ENCODE measurements at places on chromosomes 4 and X.

DNA sequence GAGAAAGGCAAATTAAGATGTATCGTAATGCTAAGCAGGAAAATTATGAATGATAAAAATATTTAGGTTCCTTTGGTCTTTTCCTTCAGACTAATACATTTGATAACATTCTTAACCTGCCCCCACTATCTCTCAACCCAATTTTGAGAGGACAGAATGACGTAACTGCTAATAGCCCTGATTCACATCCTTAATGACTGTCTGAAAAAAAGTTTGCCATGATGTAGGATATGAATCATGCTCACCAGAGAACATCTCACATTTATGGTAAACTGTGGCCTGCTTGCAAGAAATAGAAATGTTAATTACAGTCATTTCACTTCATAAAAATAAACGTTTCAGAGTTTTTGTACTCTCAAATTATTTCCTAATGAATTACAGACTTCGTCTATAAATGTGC lies 128.0 kb upstream of the VEGFC start:
- DNase-seq: no peak

- DNase-seq: no peak
Measured at GRCh38 chr4:170008371-170008770, 17.8 kb downstream of the MFAP3L start.

DNA sequence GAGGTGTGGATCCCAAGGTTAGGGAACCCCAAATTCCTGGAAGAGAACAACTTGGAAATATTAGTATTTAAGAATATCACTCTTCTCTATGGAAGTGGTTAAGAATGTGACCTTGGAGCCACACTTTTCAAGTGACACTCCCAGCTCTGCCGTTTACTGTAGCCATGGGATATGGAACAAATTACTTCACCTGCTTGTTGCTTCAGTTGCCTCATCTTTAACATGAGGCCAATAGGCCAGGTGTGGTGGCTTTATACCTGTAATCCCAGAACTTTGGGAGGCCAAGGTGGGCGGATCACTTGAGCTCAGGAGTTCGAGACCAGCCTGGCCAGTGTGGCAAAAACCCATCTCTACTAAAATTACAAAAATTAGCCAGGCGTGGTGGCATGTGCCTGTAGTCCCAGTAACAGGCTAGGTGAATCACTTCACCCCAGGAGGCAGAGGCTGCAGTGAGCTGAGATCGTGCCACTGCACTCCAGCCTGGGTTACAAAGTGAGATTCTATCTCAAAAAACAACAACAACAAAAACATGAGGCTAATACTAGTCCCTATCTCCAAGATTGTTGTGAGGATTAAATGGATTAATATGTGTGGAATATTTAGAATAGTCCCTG lies 13.0 kb downstream of the IL13RA1 start:
- DNase-seq: no peak

DNA sequence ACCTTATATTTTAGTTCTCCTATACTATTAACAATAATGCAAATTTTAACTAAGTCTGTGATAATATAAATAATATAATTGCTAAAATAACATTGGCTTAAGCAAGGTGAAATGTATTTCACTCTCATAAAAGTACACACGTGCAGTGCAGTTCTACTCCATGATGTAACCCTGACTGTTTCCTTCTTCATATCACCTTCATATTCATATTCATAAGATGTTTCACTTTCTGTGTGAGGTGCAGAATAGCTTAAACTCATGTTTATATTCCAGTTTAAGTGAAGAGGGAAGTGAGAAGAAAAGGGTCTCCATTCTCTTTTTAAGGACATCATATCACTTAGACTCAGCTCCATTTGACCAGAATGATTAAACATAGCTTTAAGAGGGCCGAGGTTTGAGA lies 1810.0 kb upstream of the PCDH10 start:
- no peak for DNase-seq

DNA sequence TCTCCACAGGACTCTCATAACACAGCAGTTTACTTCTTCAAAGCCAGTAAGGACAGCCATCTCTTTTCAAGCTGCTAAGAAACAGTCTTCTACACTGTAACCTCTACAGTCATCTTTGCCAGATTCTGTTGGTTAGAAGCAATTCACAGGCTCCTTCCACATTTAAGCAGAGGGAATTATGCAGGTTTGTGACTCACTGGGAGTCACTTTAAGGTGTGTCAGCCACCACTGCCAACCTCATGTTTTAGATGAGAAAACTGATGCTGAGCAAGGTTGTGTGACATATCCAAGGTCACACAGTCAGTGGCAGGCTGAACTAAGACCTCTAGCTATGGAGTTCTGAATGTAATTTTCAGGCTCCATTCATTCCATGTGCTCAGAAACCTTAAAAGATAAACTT lies 143.5 kb downstream of the QDPR start:
- DNase-seq: no peak

DNA sequence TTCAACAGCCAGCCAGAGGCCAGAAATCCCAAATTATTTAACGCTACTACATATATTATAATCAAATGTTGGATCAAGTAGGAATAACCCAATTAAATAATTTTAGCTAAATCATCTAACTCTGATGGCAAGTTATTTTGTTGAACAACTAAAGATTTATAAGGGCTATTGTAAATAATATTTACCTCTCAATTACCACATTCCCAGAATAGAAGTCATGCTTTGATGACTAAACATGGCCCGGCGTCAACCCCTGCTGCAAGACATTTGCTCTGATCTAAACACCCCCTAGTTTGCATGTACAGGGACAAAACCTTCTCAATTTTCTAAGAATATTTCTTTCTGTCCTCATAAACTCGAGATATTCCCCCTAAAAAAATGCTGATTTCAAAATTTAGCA lies 14.2 kb downstream of the VEGFC start:
- DNase-seq: no peak

DNA sequence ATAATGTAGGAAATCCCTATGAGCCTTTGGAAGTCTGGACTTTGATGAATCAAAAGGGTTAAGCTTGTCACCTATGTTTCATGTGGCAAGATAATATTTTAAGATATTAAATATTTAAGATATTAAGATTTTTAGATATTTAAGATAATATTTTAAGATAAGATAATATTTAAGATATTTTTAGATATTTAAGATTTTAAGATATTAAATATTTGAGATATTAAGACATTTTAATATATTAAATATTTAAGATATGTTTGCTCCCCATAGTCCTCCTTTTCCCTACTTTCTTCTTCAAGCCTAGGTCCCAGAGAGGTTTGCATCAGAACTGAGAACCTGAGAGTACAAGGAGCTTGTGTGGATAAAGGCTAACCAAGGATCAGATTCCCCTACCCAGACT lies 478.4 kb upstream of the IGFBP7 start:
- DNase-seq: no peak

DNA sequence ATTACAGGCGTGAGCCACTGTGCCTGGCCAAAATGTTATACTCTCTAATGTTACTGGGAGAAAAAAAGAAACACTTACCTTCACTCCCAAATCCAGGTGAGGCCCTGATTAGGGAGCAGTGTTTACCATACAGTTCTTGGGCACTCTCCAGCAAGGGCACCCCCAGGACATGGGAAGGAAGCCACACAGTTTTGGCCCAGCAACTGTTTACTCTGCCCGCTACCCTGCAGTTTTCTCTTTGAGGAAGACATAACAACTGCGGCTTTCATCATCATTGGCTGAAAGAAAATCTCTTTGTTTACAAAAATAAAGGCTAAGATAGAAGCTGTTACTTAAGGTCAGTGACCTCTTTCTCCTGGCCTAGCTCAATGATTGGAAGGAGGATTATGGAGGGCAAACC lies 145.5 kb upstream of the DUSP21 start:
- DNase-seq: no peak

DNA sequence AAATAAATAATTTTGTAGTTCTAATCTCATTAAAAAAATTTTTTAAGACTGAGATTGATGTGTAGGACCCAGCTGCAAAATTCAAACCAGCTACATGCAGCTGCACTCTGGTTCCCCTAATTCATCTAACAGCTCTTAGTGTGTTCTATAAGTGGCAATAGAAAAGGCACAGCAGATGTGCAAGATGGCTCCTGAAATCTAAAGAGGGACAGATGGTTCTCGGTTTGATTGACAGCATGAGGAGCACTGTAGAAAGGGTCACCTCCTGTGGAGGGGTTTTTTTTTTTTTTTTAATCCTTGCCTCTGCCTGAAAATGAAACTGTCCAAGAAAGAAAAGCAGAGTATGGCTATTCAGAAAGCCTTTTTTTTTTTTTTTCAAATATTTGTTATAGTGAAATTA lies 16.9 kb upstream of the OCIAD1 start:
- no peak for DNase-seq

DNA sequence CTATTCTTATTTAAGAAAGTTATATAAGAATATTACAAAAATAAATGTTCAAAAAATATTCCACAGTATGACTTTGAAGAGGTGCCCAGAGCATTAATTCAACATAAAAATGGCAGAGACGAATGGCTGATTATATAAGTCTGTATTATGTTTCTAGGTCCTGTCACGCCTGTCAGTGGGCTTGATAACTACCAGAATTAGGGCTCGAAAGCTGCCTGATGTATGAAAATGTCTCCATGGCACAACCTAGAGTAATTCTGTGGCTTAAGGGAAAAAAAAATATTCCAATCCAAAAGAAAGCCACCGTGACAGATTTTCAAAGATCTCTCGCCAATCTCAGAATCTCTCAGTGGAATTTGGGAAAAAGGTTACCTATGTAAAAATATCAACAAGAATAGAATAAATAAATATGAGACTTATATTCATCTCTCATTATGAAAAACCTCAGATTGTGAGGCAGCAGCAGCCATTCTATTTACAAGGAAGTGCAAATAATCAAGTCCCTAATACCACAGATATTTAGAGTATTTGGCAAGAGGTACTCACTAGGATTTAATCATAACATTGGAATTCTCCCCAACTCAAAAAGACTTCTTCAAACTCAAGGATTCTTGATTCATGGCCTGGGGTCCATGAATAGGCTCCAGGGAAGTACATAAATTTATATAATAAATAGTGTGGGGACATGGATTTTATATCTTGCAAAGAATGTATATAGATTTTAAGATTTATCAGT lies 489.1 kb upstream of the INTU start:
- DNase-seq: no peak

- DNase-seq: no peak
Measured at GRCh38 chr4:40333921-40334352, 1.2 kb upstream of the CHRNA9 start.

DNA sequence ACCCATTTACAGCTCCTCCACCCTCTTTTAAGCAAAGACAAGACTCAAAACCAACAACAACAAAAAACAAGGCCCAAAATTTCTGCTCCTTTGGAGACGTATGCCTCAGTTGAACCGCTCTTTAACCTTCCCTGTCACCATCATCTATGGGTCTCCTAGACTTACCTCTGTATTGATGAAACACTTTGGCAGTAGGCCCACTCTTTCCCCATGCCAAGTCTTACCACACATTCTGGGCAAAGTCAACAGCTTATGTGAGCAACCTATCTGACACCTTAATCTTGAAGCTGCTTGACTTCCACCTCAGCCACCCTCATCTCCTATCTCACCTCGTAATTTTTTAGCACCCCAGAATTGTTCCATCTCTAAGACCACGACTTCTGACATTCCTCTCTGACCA lies 99.7 kb upstream of the CXorf66 start:
- no peak for DNase-seq

- DNase-seq: no peak
Measured at GRCh38 chr4:10115271-10115796, 1.3 kb downstream of the WDR1 start.

DNA sequence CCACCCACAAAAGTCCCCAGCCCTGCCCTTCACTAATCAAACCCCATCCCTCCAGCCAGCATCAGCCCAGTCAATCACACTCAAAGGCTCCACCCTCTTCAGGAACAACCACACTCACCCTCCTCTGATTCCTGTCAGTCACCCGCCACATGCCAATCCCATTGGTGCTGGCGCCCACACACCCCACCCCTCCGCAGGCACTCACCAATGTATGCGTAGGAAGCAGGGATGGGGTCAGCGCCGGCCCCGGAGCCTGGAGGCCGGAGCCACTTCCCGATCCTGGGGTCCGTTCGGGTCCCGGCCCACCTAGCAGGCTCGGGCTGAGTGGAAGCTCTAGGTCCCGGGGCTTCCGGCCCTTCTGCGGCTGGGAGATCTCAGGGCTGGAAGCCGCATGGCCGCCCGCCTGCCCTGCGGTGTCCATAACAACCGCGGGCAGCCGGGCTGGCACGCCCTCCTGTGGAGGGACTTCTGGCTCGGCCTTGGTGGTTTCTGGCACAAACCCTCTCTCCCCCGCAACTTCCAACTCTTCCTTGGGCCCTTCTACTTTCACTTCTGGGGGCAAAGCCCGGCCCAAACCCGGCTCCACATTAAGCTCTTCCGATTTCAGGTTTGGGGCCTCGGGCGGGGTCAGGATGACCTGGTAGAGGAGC lies 7.9 kb upstream of the CFP start:
- no peak for DNase-seq

- DNase-seq: no peak
Measured at GRCh38 chr4:35500812-35501211, 743.5 kb downstream of the ARAP2 start.

- no peak for DNase-seq
Measured at GRCh38 chrX:134998246-134998645, 7.5 kb downstream of the SMIM10 start.

DNA sequence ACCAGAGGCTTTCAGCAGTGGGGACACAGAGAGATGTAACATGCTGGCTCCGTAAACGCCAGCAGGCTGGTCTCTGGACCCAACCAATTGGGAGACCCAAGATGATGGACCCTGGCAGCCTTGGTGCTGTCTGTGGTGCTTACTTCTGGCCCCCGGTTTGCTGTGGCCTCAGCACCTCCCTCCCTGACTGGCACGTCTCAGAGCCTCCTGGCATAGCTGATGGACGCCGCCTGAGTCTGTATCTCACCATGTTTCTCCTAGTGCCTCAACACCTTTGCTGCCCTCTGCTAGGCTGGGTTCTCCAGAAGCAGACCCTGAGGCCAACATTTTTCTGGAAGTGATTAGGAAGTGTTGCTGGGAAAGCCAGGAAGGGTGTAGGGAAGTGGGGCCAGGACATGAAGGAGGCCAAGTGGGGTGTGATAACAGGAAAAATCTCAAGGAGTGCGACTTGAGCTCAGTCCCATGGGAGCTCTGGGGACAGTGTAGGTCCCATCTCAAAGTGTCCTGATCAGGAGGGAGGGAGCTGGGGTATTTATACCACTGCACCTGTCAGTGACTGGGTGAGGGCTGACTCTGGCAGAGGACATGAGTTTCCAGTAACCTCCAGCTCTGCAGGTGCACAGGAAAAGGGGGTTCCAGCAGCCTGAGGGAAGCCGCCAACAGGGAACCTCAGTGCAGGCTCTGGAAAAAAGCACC lies 31.8 kb downstream of the PPP2R2C start:
- DNase-seq: no peak

- DNase-seq: no peak
Measured at GRCh38 chrX:50581405-50581804, 110.8 kb upstream of the DGKK start.

DNA sequence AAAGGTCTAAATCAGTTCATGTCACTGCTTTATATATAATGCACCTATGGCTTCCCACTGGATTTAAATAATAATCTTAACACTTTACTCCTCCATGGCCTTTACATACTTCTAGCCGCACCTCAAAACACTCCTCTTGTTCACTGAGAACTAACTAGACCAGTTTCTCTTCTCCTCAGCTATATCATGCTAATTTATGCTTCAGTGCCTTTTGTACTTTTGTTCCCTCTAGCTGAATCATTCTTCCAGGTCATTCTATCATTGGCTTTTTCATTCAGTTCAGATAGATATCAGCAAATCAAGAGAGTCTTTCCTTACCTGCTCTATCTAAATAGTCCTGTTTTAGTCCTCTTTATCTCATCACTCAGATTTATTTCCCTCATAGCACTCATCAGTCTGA lies 64.2 kb downstream of the TET2 start:
- no peak for DNase-seq
